ENCODE measurements at places on chromosomes 4 and X.

DNA sequence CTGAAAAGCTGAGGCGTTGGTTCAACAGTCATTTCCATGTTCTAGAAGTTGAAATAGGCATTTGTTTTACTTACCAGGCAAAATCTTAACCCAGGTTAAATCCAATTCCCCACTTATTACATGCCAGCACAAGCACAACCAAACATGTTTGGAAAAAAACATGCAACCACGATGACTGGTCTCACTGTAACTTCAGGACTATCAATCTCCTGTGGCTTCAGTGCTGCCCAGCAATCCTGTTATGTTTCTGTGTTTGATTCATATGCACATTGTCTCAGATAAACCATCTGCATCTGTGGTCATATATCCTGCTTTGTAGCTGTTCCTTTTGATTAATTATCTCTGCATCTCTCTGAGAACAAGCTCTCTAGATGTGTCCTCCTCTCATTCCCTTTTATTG, 28.3 kb downstream of the PRDM8 start:
- no peak for DNase-seq

GRCh38 chr4:103429283-103429682, 231.1 kb upstream of the CENPE start:
- no peak for DNase-seq

DNA sequence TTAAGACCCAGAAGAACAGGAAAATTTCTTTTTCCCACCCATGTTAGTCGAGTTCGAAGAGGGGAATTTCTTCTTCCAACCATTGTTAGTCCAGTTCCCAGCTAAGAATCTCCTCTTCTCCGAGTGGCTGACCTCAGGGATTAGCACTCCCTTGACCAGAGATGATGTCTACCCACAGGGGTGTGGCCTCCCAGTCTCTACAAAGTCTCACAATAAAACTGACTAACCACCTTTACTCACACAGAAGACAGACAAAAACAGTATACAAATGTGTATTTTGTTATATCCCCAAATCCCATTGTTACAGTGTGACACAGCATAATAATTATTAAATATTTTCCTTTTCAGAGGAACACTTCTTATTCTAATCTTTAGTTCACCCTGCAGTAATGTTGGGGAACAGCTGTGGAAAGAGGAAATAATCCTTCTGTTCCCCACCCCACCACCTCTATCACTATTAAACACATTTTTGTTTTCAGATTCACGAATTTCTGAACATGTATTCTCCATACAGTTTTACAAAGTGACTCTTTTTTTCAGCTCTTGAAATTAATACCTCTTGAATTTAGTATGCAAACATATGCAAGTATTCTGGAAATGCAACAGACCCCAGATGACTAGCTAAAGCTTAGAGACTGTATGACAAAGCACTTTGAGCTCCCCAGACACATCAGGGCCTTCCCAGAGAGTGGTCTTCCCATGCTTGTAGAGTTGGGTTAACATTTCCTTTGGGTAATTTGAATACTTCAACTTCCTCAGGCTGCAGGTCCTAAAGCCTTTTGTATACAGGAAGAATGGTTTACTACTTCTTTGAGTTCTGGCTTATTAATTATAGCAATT, 62.5 kb upstream of the NFKB1 start:
- DNase-seq, result no peak

- no peak for DNase-seq
Measured at GRCh38 chr4:8547108-8547911, 32.9 kb upstream of the GPR78 start.

GRCh38 chr4:186643501-186644310, 80.0 kb downstream of the FAT1 start:
- DNase-seq, result no peak

DNA sequence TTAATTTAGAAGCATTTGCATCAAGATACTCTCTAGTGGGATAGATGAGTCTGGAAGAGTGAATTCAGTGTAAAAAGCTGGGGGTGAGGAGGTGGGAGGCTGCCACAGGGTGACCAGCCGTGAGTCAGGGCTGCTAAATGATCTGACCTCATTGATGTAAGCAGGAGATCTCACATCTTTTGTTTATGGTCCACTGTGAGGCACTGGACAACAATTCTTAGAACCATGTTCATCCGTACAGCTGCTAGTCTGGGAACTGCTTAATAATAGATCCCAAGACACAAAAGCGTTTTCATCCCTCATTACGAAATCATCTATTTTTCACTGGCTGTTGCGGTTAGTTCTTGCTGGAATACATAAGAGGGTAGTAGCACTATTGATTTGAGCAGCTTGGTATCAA, 14.1 kb downstream of the KLF3 start:
- DNase-seq, result no peak

DNA sequence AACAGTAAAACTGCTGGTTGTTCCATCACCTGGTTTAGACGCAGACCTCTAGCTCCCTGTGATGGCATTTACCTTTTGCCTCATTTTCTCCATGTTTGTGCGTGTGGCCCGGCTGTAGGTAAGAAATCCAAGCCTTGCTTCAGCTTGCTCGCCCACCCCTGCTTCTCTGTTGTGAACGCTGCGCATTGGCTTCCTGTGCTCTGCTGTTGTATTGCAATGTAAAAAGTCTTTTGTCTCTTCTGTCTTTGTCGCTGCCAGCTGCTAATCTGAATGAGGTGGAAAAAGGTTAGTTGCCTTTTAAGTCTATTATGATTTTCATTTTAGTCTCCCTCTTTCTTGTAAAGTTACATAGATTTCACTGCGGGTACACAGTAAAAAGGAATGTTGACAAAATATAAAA, 127.3 kb upstream of the PACRGL start:
- DNase-seq, result no peak

DNA sequence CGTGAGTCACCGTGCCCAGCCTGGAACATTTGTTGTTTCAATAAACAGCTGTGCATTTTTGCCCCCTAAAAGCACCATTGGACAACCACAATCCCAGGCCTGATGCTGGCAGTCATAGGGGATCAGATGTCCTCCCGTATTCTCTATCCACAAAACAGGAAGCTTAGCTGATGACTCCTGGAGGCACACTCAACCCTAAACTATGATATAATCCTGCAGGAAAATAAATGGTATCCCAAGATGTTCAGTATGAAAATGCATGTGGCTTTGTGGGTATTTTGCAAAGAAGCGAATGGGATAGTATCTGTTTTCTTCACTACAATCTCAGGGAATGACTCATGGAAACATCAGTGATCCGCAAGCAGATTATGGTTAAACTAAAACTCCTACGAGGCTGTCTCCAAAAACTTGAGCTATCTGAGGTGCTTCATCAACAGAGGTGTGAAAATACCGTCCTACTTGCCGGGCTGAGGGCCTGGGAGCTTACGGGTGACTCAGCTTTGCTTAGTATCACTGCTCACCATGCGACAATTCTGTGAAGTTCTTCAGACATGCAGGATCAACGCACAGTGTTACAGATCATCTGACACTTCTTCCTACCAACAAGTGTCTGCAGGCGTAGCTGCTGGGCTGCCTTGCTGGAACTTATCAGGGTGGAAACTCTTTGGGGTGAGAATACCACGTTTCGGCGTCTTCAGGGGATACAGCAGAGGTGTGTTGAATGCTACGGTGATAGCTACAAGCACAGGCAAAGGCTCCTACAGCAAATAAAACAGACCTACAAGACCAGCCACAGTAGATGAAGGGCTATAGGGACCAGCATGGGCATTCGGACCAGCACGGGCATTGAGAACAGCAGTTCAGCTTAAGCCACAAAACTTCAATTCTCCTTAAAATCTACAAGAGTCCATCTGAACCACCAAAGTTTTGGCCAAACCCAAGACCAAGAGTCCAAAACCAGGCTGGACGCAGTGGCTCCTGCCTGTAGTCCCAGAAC, 148.5 kb downstream of the DHRSX start:
- no peak for DNase-seq
